Fibroblast of skin of left biceps (primary cell): ENCODE measurements at places on chromosomes 4 and X.

- no peak for DNase-seq
Observed at GRCh38 chrX:20352935-20353336, 86.2 kb upstream of the RPS6KA3 start.

DNA sequence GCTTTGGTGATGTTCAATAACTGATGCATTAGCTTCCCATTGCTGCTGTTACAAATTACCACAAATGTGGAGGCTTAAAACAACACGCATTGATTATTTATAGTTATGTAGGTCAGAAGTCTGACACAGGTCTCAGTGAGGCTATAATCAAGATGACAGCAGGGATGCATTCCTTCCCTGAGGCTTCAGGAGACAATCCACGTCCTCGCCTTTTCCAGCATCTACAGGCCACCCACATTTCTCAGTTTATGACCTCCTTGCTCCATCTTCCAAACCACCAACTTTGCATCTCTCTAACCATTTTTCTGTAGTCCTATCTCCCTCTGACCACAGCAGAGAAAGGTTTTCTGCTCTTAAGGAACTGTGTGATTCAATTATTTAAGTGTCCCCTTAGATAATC, 92.5 kb downstream of the GASK1B start:
- no peak for DNase-seq

GRCh38 chrX:69083361-69083760, 81.9 kb downstream of the PJA1 start:
- DNase-seq = no peak

DNA sequence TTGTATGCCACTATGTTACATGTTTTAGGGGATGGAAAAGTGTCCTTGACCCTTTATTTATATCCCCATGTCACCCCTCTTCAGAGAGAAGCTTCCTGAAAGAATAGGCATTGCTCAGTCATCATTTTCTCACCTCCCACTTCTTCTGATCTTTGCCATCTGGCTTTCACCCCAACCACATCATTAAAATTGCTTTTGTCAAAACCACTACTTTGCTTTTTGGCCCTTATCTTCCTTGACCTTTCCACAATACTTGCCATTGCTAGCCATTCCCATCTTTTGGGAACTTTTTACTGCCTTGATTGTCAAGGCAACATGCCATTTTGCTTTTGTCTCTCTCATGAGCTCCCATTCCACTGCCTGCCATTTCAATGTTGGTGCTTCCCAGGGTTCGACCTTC, 14.9 kb upstream of the FAM9B start:
- no peak for DNase-seq

- no peak for DNase-seq
Observed at GRCh38 chrX:30008031-30008430, 207.3 kb upstream of the MAGEB2 start.

- DNase-seq = no peak
Observed at GRCh38 chr4:48899432-48899749, 7.2 kb downstream of the OCIAD2 start.

DNA sequence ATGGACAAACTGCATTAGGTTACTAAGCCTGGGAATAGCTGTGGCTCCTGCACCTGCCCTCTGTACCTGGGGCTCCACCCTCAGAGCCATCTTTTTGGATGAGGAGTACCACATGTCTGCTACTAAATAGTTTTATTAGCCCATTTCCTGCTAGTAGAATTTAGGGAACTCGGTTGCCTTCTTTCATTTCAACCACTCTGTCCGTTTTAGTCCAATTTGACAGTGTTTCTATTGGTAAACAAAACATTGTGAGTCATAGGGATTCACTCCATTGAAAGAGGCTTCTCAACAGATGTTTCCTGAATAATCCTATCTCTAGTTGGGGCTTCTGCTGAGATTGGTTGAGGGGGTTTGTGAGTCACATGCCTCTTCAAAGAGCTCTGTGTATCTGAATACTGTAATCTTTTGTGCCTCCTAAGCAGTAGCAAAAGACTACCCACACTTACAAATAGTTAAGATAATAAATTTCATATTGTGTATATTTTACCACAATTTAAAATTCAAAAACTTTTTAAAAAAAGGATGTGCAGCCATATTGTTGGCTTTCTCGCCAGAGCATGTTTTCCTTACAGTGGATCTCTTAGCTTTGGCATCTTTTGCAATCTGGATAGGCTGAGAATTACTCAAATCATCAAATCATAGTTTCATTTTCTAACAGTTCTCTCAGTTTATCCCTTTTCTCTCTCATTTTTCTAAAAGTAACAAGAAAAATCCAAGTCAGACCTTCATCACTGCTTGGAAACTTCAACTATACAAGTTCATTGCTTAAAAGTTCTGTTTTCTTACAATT, 9.9 kb downstream of the FAM200B start:
- no peak for DNase-seq

GRCh38 chrX:139078342-139078741, 366.8 kb upstream of the FGF13 start:
- no peak for DNase-seq

GRCh38 chr4:109440948-109441347, 7.3 kb downstream of the SEC24B start:
- DNase-seq = no peak

DNA sequence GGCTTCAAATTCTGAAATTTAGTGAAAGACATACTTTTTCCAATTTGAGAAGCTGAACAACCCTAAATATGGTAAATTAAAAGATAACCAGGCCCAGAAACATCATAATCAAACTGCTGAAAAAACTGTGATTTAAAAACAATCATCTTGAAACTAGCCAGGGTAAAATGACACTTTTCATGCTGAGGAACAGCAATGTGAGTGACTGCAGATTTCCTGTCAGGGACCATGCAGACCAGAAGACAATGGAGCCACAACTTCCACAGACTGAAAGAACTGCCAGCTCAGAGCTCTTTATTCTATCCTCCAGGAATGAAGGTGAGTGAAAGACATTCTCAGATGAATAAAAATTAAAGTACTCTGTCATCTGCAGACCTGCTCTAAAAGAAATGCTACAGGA, 73.3 kb downstream of the NAT8L start:
- DNase-seq = no peak

DNA sequence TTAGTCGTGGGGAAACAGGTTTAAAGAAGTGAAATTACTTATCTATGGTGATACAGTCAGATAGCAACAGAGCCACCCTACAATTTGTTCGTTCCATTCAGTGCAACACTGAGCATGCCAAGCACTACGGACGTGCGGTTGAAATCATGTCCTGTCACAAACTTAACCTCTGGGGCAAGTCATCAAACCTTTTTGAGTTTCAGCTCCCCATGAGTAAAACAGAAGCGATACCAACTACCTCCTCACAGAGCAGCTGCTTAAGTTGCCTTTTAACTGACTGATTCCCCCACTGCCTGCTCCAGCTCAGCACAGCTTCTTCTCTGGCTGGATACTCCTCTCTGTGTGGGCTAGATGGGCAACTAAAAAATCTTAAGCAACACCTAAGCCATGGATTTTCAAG, 36.0 kb downstream of the LHFPL1 start:
- no peak for DNase-seq

DNA sequence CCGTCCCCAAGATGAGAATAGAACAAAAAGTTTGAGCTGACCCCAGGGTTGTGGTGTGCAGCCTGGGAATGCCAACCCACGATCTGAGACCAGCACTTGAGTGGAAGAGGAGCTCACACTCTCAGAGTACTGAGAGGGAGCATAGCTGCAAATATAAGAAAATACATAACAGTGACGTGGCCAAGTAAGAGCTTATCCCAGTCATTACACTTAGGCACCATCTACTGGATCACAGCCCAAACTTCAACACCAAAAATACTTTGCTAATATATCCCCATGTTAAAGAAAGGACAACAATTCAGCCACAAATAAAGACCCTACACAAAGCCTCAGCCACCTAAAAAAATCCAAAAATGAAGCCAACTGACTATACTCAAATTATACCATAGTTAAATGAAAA, 33.3 kb upstream of the CXCL6 start:
- DNase-seq = no peak

- peak; percentile 94 for DNase-seq
Observed at GRCh38 chr4:179894066-179894778, 2349.0 kb upstream of the TENM3 start.

GRCh38 chr4:106585915-106586349, 217.4 kb upstream of the GIMD1 start:
- no peak for DNase-seq

GRCh38 chrX:13074297-13075262, 30.2 kb upstream of the FAM9C start:
- DNase-seq = no peak

DNA sequence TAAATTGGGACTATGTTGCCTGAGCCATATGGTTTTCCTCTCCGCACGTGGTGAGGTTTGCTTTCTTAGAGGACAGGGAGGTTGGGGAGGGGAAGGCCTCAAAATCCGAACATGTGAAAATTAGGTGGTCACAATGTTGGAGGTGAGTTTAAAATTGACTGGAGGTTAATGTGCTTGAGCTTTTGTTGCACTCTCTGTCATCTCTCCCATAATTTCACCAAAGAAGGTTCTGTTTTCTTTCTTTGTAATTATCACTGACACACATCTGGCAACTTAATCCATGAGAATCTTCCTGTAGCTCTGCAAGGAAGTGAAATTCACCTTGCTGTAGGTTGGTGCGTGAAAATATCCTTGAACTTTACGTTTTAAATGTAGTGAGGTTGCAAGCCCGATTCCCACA, 225.5 kb downstream of the PDGFC start:
- DNase-seq = no peak

GRCh38 chr4:14518136-14518535, 484.1 kb upstream of the CPEB2 start:
- DNase-seq = no peak

DNA sequence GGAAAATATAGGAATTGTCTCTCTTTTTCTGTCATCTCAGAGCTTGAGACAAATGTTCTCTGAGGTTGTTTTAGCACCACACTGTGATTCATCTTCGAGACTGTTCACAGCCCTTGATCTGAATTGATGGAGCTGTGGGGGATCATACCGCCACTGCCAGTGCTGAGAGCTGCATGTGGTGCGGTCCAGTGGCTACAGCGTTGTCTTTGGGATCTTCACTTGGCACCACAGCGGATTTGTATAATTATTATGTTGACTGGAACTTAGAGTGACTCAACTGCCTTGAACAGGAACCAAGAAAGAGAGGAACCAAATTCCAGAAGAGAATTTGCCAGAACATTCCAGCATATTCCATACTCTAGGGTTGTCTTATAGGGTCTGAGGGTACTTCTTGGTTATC, 29.1 kb downstream of the TBL1X start:
- DNase-seq = no peak

DNA sequence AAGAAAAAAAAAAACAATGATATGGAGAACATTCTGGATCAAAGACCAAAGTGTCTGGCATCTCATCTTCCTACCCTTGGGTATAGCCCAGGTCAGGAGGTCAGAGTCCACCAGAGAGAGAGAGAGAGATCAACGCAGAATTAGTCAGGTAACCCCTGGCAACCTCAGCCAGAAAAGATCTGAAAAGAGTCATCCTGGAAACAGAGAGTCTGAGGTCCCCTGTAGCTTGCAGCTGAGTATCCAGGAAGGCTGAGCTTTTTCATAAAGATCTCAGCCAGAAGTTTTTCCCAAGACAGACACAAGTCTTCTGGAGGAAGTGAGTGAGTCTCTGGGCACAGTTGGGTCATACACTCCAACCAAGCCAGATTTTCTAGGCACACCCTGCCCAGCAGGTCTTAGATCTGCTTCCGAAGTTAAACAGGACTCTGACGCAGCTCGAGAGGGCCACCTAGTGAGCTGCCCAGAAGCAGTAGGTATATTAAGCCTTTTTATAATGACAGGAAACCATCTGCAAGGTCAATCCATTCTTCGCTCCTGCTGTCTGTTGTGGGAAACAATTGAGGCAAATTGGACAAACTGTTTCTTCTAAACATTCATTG, 35.7 kb downstream of the ACE2 start:
- DNase-seq = no peak

DNA sequence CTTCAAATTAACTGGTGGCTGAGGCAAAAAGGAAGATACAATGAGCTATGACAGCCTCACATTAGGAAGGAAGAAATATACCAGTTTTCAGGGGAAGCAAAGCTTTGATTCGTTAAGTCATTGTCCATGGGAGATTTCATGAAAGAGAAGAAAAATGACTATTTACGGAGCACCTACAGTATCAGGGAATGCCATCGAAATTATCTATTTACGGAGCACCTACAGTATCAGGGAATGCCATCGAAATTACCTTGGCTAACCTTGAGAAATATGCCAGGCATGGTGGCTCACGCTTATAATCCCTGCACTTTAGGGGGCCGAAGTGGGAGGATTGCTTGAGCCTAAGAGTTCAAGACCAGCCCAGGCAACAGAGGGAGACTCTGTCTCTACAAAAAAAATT, 28.5 kb upstream of the IQSEC2 start:
- DNase-seq = no peak

GRCh38 chrX:1521459-1521956, 15.5 kb downstream of the P2RY8 start:
- DNase-seq = no peak

GRCh38 chr4:6889101-6889735, 20.4 kb upstream of the TBC1D14 start:
- DNase-seq = no peak

- no peak for DNase-seq
Observed at GRCh38 chr4:82421796-82422560, 8.3 kb downstream of the HNRNPDL start.

GRCh38 chr4:91064157-91064853, 937.1 kb downstream of the CCSER1 start:
- peak; percentile 9 for DNase-seq

GRCh38 chr4:43776371-43776770, 672.2 kb downstream of the KCTD8 start:
- DNase-seq = no peak

- no peak for DNase-seq
Observed at GRCh38 chr4:10619220-10619619, 65.3 kb downstream of the CLNK start.

GRCh38 chrX:5646818-5647217, 581.8 kb downstream of the NLGN4X start:
- DNase-seq = no peak

GRCh38 chr4:147815741-147816140, 83.9 kb downstream of the ARHGAP10 start:
- DNase-seq = no peak

DNA sequence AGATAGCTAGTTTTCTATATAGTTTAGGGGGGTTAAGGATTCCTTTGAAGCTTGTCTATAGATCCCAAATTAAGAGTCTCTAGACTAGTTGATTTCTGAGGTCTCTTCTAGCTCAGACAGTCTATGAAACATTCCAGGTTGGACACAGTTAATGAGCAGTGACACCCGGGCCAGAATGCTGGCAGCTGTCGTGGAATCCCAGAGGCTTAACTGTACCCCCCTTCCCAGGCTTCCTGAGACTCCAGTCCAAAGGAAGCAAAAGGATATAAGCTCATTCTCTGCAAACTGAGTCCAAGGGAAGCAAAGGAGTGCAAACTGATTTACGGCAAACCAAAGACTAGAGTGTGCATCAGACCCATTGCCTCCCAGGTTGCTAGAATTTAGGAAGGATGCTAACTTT, 62.9 kb downstream of the DCX start:
- DNase-seq = no peak

GRCh38 chr4:152209772-152210493, 326.0 kb downstream of the FBXW7 start:
- DNase-seq = no peak

- no peak for DNase-seq
Observed at GRCh38 chr4:147085781-147086180, 140.1 kb upstream of the TTC29 start.

- no peak for DNase-seq
Observed at GRCh38 chrX:7071390-7071789, 76.1 kb upstream of the STS start.
